NCI-H2171 treated with DMSO at 0.1 percent for 48 hours (cell line): ENCODE measurements at places on chromosomes 13 and 19.

DNA sequence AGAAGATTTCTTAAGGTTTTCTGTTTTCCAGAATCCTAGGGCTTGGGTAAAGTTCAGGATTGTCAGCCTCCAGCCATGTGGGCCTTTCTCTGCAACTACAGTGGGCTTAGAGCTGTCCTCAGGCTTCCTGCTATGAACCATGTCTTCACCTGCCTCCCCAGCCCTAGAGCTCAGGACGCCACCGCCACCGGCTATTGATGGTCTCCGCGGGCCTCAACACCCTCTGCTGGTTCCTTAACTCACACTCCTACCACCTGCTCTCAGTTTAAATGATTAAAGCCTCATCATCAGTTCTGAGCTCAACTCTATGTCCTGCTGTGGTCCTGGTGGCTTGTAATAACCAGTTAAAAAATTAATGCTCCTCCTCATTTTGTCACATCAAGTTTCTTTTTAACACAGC is 221.0 kb downstream of the EFNB2 start:
- DNase-seq, result no peak

- DNase-seq, result no peak
Measured at GRCh38 chr13:63636316-63636993, 2220.8 kb upstream of the PCDH20 start.

DNA sequence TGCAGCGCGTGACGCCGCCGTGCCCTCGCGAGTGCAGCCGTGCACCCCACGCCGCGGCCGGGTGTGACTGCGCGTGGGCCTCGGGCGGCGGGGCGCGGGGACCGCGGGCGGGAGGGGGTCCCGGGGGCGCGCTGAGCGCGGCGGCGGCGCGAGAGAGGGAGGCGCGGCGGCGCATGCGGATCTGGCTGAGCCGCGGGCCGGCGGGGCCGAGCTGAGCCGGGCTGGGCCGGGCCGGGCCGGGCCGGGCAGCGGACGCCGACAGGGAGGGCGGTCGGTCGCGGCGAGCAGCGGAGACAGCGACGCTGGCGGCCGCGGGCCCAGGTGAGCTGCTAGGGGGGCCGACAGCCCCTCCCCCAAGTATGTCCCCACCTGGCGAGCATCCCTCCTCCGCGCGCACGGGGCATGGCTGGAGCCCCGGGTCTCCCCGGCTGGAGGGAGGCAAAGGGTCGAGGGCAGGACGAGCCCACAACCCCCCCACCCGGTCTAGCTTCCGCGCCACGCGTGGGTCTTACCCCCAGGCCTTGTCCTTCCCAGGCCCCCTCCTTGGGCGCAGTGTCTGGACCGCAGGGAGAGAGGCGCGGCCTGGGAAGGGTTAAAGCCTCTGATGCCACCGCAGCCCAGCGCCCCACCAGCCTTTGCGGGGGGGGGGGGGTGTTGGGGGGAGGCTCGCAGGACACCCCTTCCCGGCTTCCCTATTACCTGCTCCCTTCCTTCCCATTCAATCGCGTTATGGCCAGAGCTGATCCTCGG is at the start of gene SPTBN4:
TSS of gene SPTBN4 (plus strand) at position 17 of the 750 bp plus-strand sequence. CDS start 5,621 bp downstream, outside the sequence.
- no peak for DNase-seq

GRCh38 chr19:29685326-29685725 is 20.1 kb downstream of the PLEKHF1 start:
- DNase-seq, result no peak

DNA sequence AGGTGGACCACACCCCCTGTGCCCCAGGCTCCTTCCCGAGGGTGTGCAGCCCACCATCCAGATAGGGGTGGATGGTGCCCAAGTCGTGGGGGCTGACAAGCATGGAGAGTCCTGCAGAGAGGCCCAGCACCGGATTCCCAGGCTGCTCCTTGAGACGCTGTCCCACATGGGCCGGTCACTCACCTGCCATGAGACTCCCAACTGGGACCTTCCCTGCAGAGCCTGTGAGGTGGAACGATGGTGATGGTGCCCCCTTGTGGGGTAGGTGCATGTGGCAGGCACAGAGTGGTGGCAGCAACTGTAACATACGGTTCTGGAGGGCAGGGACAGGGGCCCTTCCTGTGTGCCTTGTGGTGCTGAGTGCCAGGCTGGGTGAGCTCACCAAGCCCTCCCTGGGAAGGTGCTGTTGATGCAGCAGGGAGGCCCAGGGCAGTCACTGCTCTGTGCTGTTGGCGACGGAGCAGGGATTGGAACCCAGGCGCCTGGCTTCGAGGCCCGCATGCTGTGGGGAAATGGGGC is 33.1 kb downstream of the PPP1R37 start:
- peak; percentile 17 for DNase-seq

- no peak for DNase-seq
Measured at GRCh38 chr19:8396563-8397203, 6.5 kb downstream of the RAB11B start.

DNA sequence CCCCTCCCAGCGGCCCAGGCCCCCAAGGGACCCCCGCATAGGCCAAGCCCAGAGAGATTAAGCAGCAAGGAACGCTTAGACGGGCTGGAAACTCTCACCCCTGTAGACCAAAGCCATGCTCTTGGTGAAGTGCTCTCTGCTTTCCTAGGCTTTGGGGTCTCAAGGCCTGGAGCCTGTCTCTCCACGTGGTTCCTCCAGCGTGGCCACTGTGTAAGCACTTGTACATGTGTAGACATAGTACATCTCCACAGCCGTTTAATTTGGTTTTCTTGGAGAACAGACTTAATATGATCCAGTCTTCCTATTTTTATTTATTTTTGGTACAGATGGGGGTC is 1.1 kb downstream of the NUDT19 start:
- DNase-seq, result peak; percentile 24

- DNase-seq, result no peak
Measured at GRCh38 chr19:8515317-8515716, 1.4 kb upstream of the ZNF414 start.

DNA sequence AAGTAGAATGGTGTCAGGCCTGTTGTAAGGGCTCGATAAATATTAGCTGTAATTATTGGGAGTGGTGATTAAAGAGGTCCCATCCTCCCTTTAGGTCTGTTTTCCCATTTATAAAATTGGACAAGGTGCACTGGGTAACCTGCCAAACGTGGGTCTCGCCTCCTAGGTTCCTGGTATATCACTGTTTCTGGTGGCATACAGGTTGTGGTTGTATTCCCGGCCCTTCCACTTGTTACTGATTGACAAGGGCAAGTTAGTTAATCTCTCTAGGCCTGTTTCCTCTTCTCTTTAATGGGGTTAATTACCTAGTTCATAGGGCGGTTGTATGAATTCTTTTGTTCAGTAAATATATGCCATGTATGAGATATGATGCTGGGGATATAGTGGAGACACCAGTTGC is 1.5 kb downstream of the PPP2R1A start:
- DNase-seq, result no peak

DNA sequence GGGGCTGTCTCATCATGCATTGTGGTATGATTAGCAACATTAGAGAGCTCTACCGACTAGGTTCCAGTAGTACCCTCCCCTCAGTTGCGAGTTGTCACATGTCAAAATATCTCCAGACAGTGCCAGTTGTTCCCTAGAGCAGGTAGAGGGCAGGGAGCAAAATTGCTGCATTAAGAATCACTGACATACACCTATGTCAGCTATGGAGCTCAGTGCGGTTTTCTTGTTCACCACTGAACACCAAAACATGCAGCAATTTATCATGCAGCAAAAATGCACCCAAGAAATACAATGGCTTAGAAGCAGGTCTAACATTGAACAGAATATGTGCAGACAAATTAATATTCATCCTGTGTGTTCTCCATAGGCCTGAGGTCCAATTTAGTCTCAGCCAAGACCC is 186.9 kb upstream of the STARD13 start:
- DNase-seq, result no peak

DNA sequence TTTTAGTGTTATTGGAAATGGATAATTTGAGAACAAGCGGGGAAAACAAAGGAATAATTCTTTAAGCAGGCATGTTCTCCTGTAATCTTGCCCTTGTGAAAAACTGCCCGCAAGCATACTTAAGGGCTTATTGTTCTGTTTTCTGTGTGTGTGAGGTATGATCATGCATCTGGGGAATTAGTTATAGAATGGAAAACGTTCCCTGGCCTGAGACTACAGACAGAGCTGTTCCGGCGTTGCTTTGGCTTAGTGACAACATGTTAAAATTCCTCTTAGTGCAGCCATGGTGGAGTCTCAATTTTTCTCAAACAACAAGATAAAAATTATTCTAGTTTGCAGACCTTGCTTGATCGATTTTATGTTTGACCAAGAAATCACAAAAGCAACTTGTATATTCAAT is 560.2 kb upstream of the SPRY2 start:
- DNase-seq, result no peak

DNA sequence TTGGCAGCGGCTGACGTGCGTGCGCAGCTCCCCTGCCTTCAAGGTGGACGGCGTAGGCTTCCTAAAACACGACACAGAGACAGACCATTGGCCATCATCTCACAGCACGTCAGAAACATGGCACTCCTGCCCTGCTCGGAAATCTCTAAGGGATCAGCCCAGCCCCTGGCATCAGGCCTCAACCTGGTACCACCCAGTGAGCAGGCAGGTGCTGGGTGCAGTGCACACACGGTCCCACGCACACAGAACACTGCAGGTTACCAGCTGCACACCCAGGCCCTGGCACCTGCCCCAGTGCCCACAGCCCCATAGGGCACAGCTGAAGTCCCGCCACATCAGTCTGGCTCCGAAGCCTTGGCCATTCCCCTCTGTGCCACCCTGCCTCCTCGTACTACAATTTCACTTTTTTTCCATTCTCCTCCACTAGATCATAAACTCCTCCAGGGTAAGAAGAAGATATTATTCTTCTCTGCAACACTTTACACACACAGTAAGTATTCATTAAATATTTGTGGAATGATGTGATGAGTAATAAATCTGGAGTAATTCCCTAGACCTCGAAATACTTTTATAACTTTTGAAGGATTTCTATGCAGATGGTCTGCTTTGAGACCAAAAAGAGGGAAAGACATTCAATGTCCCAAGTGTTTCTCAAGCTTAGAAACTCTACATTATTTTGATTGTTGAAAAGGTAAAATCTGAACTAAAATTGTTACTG is 156.4 kb downstream of the COL4A1 start:
- no peak for DNase-seq

- DNase-seq, result no peak
Measured at GRCh38 chr13:98564204-98564603, 12.7 kb downstream of the STK24 start.

GRCh38 chr13:98411617-98412265 is 165.2 kb downstream of the STK24 start:
- no peak for DNase-seq
